ENCODE measurements at places on chromosomes 2 and 18. TPM values are rescaled to one million over a fixed set of nuclear protein-coding genes. Genes with fewer than 3 reads are reported as not detected.

DNA sequence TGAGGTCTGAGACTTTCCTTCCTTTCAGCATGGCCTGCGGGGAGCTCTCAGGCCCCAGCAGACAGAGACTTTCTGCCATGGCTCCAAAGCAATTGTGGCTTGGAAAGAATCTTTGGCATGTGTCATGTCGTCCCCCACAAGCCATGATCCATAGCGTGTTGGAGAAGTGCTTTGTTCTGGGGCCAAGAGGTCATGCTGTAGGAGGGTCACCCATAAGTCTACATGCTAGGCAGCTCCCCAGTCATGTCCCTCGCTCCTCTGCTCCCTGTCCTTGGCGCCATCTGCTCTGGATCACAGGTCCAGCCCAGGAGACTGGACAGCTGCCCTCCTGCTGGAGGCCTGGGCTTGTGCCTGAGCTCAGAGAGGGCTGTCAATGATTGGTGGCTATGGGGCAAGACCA is 78.8 kb upstream of the LCLAT1 start:
- no peak for DNase-seq

DNA sequence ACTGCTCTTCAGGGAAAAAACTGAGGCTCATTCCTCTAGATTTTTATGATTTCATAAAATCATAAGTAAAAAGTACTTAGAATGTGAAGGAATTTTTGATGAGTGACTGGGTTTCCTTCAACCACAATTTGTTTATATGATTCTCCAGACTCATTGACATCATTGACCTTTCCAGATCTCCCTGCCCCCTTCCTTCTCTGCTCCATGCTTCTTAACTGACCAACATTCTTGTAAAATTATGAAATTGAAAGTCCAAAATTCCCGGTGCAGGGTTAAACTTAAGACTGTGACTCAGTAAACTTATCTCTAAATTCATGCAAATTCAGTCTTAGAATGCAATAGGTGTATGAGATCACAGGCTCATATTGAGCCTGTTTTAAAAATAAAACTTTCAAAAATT is 648.9 kb downstream of the TDRD15 start:
- no peak for DNase-seq

GRCh38 chr2:126784621-126785020 is 114.1 kb upstream of the TEX51 start:
- DNase-seq, result no peak

CHMP3 gene
- 109 TPM for total RNA-seq

NYAP2 gene
- total RNA-seq, result not detected

PAIP2B gene
- total RNA-seq, result 0.73 TPM

GRCh38 chr2:180478883-180479282 is 471.8 kb upstream of the CWC22 start:
- no peak for DNase-seq

- no peak for DNase-seq
Measured at GRCh38 chr2:113192459-113193100, 18.8 kb downstream of the PSD4 start.

GRCh38 chr2:127102521-127103242 is 4.3 kb downstream of the BIN1 start:
- peak; percentile 74 for DNase-seq

- DNase-seq, result no peak
Measured at GRCh38 chr2:200736646-200737274, 75.0 kb upstream of the BZW1 start.

OSBPL6 gene
- 6.5 TPM for total RNA-seq

GRCh38 chr2:238945433-238946150 is 97.7 kb downstream of the TWIST2 start:
- no peak for DNase-seq

ALPG gene
- total RNA-seq, result not detected

DNA sequence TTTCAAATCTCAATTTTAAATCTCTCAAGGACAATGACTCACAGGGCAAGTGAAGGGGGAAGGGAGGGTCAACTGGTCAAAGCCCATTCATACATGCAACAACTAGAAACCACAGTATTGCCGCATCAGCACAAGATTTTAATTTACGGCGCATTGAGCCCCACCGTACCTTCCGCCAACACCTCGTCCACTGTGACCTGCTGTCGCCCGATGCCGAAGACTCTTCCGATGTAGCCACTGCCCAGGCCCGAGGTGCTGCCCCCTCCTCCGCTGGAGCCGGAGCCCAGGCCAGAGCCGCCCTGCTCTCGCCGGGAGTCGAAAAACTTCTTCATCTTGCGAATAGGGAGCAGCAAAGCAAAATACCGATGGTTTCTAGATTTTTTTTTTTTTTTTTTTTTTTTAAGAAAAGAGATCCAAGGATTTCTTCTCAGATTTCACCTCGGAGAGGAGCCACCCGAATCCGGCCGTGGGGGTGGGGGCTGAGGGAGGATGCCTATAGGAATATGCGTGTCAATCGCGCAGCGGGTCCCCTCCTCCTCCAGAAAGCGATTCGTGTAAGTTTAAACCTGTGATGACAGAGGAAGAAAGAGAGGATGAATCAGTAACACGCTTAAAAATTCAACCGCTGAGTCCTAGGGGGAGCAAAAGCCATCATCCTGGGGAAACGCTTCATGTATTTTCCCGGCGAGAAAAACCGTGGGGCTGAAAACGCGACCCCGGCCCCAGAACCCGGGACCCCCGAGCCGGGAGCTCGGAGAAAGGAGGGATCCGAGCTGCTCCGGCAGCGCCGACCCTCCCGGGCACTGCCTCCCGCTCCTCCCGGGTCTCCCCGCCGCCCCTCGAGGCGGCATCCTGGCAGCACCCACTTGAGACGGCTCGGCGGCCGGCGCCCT is 584 bp downstream of the AAK1 start:
- no peak for DNase-seq

DNA sequence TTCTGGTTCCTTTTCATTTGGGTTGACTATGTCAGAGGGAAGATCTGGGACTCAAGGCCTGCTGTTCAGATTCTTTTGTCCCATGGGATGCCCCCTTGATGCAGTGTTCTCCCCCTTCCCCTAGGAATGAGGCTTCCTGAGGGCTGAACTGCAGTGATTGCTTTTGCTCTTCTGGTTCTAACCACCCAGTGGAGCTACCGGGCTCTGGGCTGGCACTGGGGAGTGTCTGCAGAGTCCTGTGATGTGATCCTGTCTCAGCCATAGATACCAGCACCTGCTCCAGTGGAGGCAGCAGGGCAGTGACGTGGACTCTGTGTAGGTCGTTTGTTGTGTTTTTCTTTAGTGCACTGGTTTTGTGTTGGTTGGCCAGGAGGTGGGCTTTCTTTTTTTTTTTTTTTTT is 32.1 kb upstream of the RHOB start:
- DNase-seq, result no peak

DNA sequence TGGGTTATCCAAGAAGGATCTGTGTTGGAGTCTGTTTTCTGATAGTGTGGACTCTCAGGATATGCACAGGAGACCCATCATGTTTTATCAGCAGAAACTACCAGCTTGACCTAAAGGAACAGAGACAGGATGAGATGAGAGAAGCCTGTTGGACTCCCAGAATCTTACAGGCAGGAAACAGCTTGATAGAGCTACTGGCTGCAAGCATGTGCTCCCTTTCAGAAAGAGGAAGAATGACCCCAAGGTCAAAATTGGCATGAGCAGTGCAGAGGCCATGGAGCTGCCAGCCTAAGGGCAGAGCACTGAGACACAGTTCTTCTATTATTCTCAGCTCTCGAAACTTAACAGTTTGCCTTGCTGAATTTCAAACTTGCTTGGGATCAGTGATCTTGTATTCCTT is 135.2 kb upstream of the NFATC1 start:
- DNase-seq, result no peak

MYO7B gene
- total RNA-seq, result 0.31 TPM

DNA sequence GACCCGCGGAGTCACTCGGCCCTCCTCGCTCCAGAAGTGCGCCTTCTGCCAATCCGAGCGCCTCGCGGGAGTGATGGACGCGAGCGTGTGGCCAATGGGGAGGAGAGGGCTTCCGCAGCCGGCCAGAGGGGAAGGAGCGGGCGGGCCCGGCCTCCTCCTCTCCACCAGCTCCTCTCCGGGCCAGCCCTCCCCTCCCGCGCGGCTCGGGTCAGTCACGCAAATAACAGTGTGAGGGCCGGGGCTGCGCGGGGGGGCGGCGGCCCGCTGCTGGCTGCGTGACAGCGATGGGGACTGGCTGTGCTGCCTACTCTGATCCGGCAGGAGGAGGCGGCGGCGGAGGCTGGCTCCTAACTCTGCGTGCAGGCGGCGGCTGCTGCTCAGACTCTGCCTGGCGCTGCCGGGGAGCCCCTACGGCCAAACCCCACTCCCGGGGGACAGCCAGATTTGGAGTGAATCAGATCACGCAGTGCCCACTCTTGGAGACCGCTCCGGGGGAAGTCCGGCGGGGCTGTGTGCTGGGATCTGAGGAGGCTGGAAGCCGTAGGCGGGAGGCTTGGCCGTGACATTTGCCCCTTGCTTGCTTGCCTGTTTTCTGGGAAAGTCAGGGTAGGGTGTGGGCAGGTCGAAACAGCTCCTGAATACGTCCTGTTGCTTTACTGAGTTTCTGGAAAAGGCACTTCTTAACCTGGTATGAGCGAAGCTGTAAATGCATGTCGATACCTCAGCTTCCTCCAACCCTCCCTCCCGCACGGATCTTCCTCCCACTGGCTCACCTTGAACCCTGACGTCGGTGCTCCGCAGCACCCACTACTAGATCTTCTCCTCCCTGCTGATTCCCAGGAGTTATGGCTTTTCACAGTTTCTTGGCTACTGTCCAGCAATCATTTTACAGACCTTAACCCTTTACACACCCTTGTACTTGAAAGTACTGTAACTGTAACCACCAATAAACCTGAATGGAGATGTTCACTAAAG is 97.9 kb upstream of the SERTAD2 start:
- DNase-seq, result no peak

DNA sequence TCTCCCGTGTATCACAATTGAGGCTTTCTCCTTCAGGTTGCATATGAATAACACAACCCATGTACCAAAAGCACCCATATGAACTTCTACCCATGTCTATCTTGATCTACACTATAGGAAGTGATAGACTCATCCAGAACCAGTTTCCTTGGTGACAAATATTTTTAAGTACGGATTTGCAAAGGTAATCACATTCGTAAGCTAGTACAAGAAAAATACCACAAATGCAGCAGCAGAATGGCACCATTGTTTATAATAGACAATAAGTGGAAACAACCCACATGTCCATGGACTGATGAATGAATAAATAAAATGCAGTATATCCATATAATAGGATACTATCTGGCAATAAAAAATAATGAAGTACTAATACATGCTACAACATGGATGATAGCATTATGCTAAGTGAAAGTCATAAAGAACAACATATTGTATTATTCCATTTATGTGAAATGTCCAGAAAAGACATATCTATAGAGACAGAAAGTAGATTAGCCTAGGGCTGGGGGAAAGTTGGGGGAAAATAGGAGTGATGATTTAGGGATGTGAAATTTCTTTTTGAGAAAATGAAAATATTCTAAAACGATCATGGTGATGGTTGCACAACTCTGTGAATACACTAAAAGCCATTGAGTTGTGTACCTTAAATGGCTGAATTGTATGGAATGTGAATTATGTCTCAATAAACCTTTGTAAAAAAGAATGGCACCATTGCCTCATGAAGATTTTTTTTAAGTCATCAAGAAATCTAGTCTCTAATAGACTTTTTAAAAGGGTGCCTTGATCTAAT is 3.4 kb upstream of the CCDC88A start:
- DNase-seq, result no peak

DNA sequence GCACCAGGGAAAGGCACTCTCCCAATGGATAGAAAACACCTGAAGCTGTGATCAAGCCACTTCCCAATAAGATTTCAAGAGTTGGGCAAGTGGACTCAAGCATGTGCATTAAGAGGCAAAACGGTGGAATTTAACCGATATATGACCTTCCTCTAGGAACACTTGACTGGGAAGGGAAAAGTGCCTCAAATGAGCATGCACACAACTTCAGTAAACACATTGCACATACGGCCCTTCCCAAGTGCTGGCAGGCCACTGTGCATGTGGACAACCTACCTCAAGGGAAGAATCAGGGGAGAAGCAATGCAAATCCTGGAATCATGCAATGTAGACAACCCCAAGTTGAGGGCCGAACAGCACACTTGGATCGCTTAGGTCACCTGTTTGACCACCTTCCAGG is 23.9 kb upstream of the SH3RF3 start:
- DNase-seq, result no peak

FOXI3 gene
- not detected for total RNA-seq

- DNase-seq, result peak; percentile 77
Measured at GRCh38 chr2:85243101-85244072, 84.4 kb downstream of the TGOLN2 start.

PCARE gene
- not detected for total RNA-seq

BOLL gene
- not detected for total RNA-seq

DNA sequence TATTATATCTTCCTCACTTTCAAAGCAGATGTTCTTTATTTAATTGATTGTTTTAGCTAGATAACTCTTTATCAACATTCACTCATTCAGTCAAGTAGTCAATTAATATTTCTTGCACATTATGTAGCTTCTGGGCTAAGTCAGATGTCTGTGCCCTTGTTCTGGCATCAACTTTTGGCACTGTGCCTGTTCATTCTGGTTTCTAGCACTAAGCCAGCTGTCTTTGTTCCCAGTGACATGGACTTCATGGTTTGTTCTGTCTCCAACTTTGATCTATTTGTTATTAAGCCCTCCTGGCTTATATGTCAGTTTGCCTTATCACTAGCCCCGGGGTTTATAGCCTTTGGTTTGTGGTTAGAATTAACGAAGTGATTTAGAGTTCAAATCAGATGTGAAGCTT is 247.9 kb upstream of the SYT4 start:
- no peak for DNase-seq

DNA sequence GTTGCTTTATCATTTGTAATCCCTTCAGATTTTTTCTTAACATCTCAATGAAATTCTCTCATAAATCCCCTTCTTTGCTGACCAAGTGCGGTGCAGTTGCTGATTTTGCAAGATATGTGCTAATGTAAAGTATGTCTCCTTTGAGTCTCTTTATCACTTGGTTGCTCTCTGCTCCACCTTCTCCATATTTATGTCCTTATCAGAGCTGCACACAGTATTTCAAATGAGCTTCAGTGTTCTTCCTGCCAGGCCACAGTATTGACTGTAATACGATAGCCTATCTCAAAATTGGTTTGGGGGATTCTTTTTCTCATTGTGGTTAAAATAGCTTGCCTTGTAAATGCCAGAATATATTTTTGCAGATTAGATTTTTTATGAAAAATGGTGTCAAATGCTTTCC is 32.2 kb downstream of the MAIP1 start:
- DNase-seq, result no peak

DNA sequence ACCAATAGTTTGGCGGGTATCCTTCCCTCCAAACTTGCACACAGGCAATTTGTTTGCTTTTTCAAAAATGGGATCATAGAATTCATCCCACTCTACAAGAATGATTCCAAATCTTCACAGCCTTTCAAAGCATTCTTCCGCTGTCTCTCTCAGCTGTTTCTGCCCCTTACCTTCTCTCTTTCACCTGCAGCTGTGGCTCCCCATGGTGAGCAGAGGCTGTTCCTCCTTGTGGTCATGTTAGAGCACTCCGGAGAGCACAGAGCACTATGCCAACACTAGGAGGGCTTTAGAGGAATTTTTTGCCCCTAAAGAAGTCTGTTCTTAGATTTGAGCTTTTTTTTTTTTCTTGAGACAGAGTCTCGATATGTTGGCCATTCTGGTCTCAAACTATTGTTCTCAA is 30.4 kb downstream of the MTHFD2 start:
- no peak for DNase-seq

All from chondrocyte (in vitro differentiated cells).